WERI-Rb-1 (cell line): ENCODE measurements at places on chromosomes 11 and 22.

- DNase-seq, result peak; percentile 48
Measured at GRCh38 chr22:46913351-46913750, 150.9 kb downstream of the TBC1D22A start.

DNA sequence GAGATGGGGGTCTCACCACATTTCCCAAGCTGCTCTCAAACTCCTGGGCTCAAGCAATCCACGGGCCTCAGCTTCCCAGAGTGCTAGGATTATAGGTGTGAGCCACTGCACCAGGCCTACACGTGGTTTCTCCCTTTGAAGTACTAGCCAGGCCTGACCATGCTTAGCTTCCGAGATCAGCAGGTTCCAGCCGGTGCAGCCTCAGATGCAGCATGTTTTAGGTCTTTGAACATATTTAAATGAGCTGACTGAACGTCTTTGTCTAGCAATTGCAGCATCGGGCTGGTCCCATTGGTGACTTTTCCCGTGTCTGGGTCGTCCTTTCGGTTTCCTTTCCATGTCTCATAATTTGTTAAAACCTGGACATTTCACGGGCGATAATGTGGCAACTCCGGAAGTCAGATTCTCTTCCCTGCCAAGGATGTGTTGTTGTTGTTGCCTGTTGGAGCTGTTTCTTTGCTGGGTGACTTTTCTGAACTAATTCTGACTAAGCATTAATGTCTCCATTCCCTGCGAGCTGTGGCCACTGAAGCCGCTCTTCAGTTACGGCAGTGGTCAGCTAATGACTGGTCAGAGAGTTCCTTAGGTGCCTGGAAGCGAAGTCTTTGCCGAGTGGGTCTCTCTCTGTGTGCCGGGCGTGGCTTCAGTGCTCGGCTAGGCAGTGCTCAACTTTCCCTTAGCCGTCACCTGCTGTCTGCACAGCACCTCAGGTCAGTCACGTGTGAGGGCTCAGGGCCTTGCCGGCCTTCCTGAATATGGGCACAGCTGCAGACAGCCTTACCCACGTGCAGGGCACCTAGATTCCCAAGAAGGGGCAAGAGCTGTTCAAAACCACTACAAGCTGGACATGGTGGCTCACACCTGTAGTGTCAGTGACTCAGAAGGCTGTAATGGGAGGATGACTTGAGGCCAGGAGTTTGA, 3.8 kb upstream of the CYP2D6 start:
- no peak for DNase-seq

GRCh38 chr11:6362873-6363678, 27.2 kb upstream of the SMPD1 start:
- peak; percentile 88 for DNase-seq

- DNase-seq, result no peak
Measured at GRCh38 chr22:42317691-42318547, 47.5 kb upstream of the TCF20 start.

- no peak for DNase-seq
Measured at GRCh38 chr22:19434401-19434800, 2.1 kb downstream of the MRPL40 start.

GRCh38 chr11:8209208-8209807, 40.5 kb upstream of the RIC3 start:
- DNase-seq, result no peak

DNA sequence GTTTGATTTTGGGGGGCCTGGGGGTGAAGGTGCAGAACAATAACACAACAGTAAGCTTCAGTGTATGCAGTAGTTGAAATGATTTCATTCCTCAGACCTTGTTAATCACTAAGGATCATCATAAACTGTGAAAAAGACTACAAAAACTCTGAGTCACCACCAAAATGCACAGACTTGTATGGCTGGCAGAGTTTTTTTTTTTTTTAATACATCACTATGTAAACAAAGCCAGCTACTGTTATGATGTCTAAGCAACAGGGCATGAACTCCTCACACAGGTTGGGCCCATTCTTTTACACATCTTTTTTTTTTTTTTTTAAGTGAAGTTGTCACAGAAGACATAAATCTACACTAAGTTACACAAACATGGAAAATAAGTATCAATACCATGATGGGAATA, 311.9 kb downstream of the GUCY1A2 start:
- no peak for DNase-seq

DNA sequence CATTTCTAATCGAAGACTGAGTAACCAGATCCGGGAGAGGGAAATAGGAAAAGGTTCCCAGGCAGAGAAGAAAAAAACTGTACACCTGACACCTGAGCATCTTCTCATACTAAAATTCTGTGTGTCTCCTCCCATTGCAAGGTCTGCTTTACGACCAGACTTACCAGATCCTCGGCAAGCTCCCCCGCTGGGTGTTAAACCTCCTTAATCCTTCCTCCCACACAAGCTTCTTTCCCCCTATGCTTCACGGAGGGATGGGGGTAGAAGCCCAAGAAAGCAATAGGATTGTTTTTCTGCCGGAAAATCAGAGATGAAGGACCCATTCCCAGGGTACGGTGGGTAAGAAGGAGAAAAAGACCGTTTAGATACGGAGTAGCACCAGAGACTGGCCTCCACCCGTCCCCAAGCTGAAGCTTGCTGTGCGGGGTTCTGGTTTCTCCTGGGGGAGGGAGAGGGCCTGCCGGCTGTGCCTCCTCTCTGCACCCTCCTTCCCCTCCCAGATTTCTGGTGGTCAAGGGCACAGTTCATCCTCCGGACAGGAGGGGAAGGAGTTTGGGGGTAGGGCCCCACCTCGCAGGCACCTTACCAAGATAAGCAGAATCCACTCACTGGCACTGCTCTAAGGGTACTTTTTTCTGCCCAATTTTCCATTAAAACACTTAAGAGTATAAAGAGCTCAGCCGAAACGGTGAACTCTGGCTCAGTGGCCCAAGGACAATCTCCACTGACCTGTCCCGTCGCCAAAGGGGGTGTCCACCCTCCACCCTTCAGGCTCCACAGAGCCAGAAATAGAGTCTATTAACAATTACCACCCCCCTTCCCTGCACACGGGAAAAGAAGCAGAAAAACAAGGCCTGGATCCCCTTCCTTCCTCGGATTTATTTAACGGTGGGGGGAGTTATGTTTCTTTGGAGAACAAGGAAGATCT, 1.2 kb downstream of the TOB2 start:
- DNase-seq, result peak; percentile 89

DNA sequence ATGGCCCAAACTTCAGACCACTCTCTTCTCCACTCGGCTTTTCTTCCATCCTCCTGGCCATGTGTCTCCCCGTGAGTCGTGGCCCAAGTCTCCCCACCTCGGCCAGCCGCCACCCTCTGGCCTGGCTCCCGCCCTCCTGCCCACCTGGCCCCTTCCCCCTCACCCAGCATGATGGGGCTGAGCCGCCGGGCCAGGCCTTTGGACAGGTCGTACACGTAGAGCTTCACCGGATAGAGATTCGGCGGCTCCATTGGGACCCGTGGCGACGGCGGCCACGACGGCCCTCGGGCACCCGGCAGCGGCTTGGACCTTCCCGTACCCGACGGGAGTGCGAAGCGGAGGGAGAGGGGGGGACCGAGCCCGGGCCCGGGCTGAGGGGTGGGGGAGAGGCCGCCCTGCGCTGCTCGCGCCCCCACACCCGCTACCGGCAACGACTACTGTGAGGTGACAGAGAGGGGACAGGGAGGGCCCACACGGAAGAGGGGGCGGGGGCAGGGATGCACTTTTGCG, at the start of gene DESI1:
TSS of gene DESI1 (minus strand) at position 455 of the 510 bp plus-strand sequence. CDS start at position 251, 204 bp downstream.
- DNase-seq, result no peak

DNA sequence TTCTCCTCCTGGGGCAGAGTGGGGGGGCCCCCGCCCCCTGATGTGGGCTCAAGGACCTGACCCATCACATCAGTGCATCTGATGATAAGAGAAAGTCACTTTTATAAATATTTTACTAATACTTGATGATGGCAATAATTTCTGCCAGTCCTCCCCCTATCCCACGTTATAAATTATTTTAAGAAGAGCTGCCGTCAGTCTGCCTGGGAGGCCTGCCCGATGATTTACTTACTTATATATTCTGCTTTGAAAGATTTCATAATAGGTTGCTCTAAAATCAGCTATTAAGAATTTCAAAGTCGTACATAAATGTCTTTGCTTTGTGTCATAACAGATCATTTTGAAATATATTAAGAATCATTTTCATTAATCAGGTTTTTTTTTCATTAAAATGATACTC, 58.8 kb downstream of the MYO18B start:
- no peak for DNase-seq

GRCh38 chr11:45440111-45440510, 154.0 kb upstream of the SYT13 start:
- DNase-seq, result no peak
